Activated CD8-positive, alpha-beta memory T cell treated with anti-CD3 and anti-CD28 coated beads for 24 hours (primary cell): ENCODE measurements at places on chromosomes 4 and X.

DNA sequence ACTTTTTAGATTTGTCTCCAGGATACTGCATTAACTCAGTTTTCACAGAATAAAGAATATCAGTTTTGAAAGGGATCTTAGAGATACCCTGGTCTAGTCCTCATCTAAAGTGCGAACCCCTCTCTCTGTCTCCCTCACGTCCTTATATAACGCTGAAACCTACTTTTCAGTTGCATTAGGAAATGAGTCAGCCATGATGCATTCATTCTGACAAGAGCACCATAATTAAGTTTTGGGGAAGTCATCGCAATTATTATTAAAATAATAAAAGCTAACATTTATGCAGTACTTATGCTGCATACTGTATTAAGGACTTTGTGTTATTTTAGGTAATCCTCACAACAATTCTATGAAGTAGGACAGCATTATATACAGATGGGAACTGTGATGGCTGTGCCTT is 116.1 kb downstream of the REELD1 start:
- DNase-seq: no peak

DNA sequence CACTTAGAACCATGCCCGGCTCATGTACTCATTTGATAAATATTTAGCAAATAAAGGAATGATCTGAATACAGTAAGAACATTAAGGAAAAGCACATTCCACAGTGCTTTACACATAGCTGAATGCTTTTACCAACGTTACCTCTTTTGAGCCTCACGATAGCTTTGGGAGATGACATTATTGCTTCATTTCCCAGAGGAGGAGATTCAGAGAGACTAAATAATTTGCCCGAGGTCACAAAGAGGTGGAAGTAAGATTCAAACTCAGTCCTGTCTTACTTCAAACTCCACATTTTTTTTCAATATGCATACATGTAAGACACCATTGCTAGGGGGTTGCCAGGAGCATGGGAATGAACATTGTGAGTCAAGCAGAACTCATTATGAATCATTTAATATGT is 538.5 kb downstream of the BCOR start:
- no peak for DNase-seq

- DNase-seq: no peak
These were observed 49.4 kb upstream of the CAMK2D start for GRCh38 chr4:113810906-113811305.

- no peak for DNase-seq
These were observed 27.7 kb upstream of the FREM3 start for GRCh38 chr4:143728166-143728565.

DNA sequence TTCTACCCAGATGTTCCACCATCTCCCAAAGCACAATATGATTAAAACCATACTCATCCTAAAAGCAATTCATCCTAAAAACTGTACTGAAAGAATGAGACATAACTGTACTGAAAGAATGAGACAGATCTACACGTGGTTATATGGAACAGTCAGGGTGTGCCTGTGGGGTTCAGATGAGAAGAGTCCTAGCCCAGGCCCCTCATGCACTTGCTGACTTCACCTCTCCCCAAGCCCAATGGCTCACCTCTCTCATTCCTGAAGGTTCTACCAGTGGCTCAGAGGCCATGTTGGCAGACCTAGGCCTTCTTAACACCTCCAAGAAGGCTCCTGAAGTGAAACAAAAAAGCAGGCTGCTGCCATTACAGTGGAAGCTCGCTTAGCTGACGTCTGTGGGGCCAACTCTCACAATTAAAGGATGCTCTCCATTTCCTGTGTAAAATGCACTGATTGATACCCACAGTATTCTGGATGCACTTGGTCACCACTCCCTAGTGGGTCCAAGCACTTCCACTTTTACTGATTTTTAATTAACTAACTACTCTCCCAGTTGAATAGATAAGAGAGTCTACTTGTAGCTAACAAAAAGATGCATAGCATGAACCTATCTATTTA is 3.8 kb downstream of the PLAC1 start:
- peak; percentile 56 for DNase-seq

DNA sequence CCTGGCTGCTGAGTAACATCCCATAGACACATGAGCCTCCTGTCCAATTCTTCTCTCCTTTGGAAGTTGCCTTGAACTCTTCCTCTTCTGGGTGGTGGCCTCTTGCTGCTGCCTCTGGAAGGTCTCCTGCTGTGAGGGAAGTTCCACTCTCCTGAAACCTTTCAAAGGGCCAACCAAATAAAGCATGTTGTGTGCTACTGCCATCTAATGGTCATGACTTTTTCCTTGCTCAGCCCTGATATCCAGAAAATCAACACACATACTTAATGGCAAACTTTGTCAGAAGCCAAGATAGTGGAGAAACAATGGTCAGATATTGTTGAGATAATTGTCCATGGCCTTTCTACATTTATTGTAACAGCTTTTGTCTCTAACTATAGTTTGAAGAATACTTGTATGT is 19.1 kb upstream of the ZXDA start:
- DNase-seq: no peak
